ENCODE measurements at places on chromosomes 16 and 17.

DNA sequence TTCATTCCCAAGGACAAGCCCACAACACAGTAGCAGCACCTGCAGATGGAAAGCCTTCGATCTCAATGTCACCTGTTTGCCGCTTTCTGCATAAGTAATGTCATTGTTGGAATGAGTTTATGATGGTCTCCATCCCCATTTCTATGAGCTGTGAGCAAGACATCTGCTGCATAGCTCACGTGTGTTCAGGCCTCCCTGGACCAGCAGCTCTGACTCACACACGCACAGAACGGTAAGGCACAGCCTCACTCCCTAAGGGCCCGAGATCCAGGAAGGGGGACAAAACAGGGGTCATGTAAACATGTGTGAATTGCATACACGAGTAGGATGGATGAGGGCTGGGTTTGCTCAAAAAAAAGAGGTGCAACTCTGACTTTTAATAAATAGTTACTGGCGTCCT is 223.1 kb downstream of the SOX9 start:
- DNase-seq: no peak

GRCh38 chr16:83530293-83530692 is 277.5 kb upstream of the HSBP1 start:
- no peak for DNase-seq

- DNase-seq: no peak
These were observed 7.1 kb downstream of the MYBBP1A start for GRCh38 chr17:4548061-4548461.

DNA sequence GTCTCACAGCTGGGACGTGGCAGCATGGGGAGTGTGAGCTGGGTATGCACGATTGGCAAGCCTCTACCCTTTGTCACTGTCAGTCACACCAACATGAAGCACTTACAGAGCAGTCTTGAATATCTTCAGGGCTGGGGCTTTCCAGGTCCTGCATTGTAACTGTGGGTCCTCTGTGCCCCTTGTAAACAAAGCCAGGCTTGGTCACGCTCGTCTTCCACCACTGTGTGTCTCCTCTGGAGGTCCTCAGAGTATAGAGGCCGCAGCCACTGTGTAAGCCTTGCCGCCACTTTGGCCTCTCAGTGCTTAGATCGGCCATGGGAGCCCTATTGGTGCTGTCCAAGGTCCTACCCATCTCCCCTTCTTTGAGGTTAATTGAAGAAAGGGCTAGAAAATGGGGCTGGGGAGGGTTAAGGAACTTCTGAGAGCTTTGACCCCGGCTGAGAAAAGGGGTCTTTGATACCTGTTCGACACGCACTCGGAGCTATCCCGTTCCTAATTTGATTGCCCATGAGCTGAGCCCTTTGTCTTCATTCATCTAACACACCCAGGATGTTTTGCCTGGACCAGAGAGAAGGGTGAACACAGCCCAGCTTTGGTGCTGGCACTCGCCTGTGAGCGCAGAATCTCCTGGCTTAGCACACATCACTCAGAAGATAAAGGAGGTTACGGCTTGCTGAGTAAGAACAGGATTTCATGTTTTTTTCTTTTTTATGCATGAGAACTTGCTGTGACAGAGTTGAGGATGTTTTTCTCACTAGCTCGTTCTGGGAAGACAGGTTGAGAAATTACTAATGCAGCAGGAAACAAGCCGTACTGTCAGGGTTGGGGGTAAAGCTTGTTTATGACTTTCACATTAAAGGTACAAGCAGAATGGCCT is 267.9 kb downstream of the CPPED1 start:
- peak; percentile 54 for DNase-seq

GRCh38 chr17:44216173-44216572 is 3.3 kb downstream of the UBTF start:
- no peak for DNase-seq

- no peak for DNase-seq
These were observed 49.9 kb downstream of the NT5M start for GRCh38 chr17:17352836-17353624.

Measured in hepatocyte (in vitro differentiated cells).